ENCODE measurements at places on chromosomes 13 and 19. TPM values are rescaled to one million over a fixed set of nuclear protein-coding genes. Genes with fewer than 3 reads are reported as not detected.

The MCEMP1 gene
- not detected for total RNA-seq

The RPS28 gene
- 2,068 TPM for total RNA-seq

- DNase-seq = no peak
- H3K4me1 ChIP-seq = no peaks in the 10 kb centered on the region
- no peaks in the 10 kb centered on the region for H3K27me3 ChIP-seq
- no peak overlapping the region for H3K27ac ChIP-seq
Observed at GRCh38 chr13:59304596-59304995, 859.1 kb downstream of the DIAPH3 start.

- no peaks in the 10 kb centered on the region for H3K27me3 ChIP-seq
- no peak for DNase-seq
- H3K27ac ChIP-seq = peak overlapping the region; percentile 84
- H3K4me1 ChIP-seq = peaks cover 45% of the 10 kb centered on the region
- H3K36me3 ChIP-seq = peaks cover 48% of the 10 kb centered on the region
Observed at GRCh38 chr19:34366738-34367623, 2.0 kb downstream of the GPI start.

The ZNF765 gene
- total RNA-seq = 8.2 TPM

GRCh38 chr19:10074153-10074552 lies 12.0 kb upstream of the SHFL start:
- no peaks in the 10 kb centered on the region for H3K36me3 ChIP-seq
- peak; percentile 63 for DNase-seq
- no peak overlapping the region for H3K4me3 ChIP-seq
- no peaks in the 10 kb centered on the region for H3K4me1 ChIP-seq
- H3K27ac ChIP-seq = no peak overlapping the region
- no peaks in the 10 kb centered on the region for H3K27me3 ChIP-seq

GRCh38 chr19:5826531-5827341 lies 12.8 kb downstream of the FUT6 start:
- H3K27me3 ChIP-seq = no peaks in the 10 kb centered on the region
- H3K36me3 ChIP-seq = peaks cover 2% of the 10 kb centered on the region
- peak overlapping the region; percentile 65 for H3K4me3 ChIP-seq
- peak; percentile 44 for DNase-seq
- H3K4me1 ChIP-seq = peaks cover 4% of the 10 kb centered on the region
- H3K27ac ChIP-seq = peak overlapping the region; percentile 43

GRCh38 chr13:44690376-44690775 lies 114.2 kb upstream of the TSC22D1 start:
- H3K4me3 ChIP-seq = no peak overlapping the region
- DNase-seq = no peak
- peaks cover 13% of the 10 kb centered on the region for H3K27me3 ChIP-seq
- H3K27ac ChIP-seq = no peak overlapping the region

The GRIN2D gene
- 0.07 TPM for total RNA-seq

The KIR2DL1 gene
- not detected for total RNA-seq

The APLP1 gene
- total RNA-seq = 1.2 TPM

The ZNF442 gene
- total RNA-seq = 2.3 TPM

DNA sequence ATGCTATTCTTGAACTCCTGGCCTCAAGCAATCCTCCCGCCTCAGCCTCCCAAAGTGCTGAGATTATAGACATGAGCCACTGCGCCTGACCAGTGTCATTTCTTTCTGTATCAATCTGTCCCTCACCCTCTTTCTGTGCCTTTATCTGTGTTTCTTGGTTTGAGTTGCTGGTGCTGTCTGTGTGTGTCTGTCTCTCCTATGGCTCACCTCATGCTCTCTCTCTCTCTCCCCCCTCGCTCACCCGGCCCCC lies 9.9 kb downstream of the IRF2BP1 start:
- peaks cover 7% of the 10 kb centered on the region for H3K27me3 ChIP-seq
- H3K4me3 ChIP-seq = peak overlapping the region; percentile 10
- no peaks in the 10 kb centered on the region for H3K36me3 ChIP-seq
- no peak for DNase-seq
- peaks cover 23% of the 10 kb centered on the region for H3K4me1 ChIP-seq

The MIDN gene
- 54.6 TPM for total RNA-seq

GRCh38 chr13:29039212-29039611 lies 219.1 kb downstream of the MTUS2 start:
- H3K4me3 ChIP-seq = no peak overlapping the region
- no peak overlapping the region for H3K27ac ChIP-seq
- no peaks in the 10 kb centered on the region for H3K4me1 ChIP-seq
- DNase-seq = no peak
- H3K27me3 ChIP-seq = no peaks in the 10 kb centered on the region
- H3K36me3 ChIP-seq = no peaks in the 10 kb centered on the region

The GGN gene
- 1.2 TPM for total RNA-seq

The ZNF681 gene
- total RNA-seq = 3.9 TPM

The FFAR2 gene
- total RNA-seq = not detected

DNA sequence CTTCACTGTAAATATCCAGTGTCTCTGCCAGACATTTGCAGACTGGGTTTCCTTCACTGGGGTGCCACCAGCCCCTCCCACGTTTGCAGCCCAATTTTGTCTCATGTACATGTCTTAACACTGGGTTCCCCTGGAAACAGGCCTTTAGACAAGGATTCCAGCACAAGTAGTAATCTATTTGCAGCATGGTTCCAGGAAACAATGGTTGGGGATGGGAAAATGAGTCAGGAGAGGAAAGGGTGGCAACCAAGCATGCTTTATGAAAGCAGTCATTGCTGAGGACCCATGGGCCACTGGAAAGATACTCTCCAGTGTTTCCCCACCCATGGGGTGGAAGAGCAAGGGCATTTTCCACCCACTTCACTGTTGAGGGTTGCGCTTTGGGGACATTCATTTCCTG lies 53.6 kb upstream of the FARP1 start:
- no peaks in the 10 kb centered on the region for H3K4me1 ChIP-seq
- H3K4me3 ChIP-seq = no peak overlapping the region
- DNase-seq = no peak
- no peak overlapping the region for H3K27ac ChIP-seq
- H3K27me3 ChIP-seq = no peaks in the 10 kb centered on the region
- H3K36me3 ChIP-seq = no peaks in the 10 kb centered on the region

The CD79A gene
- 1.6 TPM for total RNA-seq

- H3K4me1 ChIP-seq = no peaks in the 10 kb centered on the region
- H3K27ac ChIP-seq = no peak overlapping the region
- H3K4me3 ChIP-seq = no peak overlapping the region
- no peaks in the 10 kb centered on the region for H3K36me3 ChIP-seq
- DNase-seq = no peak
Observed at GRCh38 chr13:33659466-33659865, 158.5 kb upstream of the RFC3 start.

DNA sequence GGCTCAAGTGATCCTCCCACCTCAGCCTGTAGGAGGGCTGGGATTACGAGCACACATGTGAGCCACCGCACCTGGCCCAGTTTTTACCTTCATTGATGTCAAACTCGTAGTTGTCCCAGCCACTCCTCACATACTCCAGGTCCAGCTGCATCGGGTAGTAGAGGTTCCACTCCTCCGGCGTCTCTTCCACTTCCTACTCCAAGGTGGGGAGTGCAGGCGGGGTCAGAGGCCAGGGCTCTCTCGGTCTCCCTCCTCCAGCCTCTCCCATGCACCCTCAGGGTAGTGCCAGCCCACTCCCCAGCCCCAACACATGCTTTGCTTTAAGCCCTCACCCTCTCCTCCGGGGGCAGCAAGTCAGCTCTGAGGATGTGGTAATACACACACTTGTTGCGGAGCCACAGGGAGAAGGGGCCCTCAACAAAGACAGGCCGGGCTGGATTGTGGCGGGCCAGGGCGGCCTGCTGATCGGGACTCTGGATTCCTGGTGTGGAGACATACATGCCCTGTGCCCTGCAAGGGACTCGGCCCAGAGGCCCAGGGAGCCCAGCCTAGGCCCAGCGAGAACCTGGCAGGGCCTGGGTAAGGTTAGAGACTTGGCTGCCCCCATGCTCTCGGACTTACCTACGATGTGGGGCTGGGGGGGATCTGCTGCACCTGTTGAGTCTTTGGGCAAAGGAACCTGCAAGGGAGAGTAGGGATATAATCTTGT lies 1.9 kb upstream of the ZNF653 start:
- no peak overlapping the region for H3K27ac ChIP-seq
- peak overlapping the region; percentile 16 for H3K4me3 ChIP-seq
- H3K36me3 ChIP-seq = peaks cover 11% of the 10 kb centered on the region
- H3K27me3 ChIP-seq = no peaks in the 10 kb centered on the region
- H3K4me1 ChIP-seq = peaks cover 14% of the 10 kb centered on the region

- no peaks in the 10 kb centered on the region for H3K27me3 ChIP-seq
- peak overlapping the region; percentile 90 for H3K4me3 ChIP-seq
- peaks cover 3% of the 10 kb centered on the region for H3K36me3 ChIP-seq
- peak overlapping the region; percentile 92 for H3K27ac ChIP-seq
- peaks cover 18% of the 10 kb centered on the region for H3K4me1 ChIP-seq
Observed at GRCh38 chr13:24922387-24922744, 158.4 kb downstream of the RNF17 start.

GRCh38 chr19:33818411-33818810 lies 21.7 kb downstream of the KCTD15 start:
- DNase-seq = no peak
- H3K27ac ChIP-seq = peak overlapping the region; percentile 51
- H3K4me1 ChIP-seq = peaks cover 19% of the 10 kb centered on the region

DNA sequence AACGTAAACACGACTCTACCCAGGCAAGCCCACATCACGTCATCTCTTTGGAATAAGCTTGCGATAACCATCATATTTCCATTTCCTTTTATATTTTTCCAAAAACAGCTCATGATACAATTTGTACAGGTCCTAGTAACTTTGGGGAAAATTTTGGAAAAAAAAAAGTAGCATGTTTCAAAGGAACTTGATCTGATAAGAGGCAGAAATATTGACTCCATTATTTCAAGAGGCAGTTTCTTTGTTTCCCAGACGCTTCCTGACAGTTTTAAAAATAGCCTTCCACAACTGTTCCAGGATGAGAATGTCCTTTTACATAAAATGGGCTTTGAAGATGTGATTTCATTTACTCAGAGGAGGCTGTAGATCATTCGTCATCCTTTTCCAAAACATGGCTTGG lies 23.1 kb downstream of the KLF2 start:
- no peak for DNase-seq
- H3K4me3 ChIP-seq = no peak overlapping the region
- no peaks in the 10 kb centered on the region for H3K36me3 ChIP-seq
- H3K4me1 ChIP-seq = peaks cover 19% of the 10 kb centered on the region
- H3K27ac ChIP-seq = no peak overlapping the region

DNA sequence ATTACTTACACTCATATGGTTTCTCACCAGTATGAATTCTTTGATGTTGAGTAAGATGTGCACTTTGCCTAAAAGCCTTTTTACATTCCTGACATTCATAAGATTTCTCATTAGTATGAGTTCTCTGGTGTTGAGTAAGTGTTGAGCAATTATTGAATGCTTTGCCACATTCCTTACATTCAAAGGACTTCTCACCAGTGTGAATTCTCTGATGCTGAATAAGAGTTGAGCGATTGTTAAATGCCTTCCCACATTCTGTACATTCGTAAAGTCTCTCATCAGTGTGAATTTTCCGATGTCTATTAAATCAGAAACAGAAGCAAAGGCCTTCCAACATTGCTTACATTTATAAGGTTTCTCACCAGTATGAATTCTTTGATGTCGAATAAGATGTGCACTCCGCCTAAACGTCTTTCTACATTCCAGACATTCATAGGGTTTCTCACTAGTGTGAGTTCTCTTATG lies 14.2 kb upstream of the ZFP30 start:
- no peak overlapping the region for H3K27ac ChIP-seq
- peaks cover 34% of the 10 kb centered on the region for H3K36me3 ChIP-seq

GRCh38 chr13:28650284-28650683 lies 8.6 kb upstream of the POMP start:
- no peaks in the 10 kb centered on the region for H3K27me3 ChIP-seq
- peaks cover 6% of the 10 kb centered on the region for H3K36me3 ChIP-seq
- no peak overlapping the region for H3K4me3 ChIP-seq
- H3K4me1 ChIP-seq = peaks cover 21% of the 10 kb centered on the region
- no peak overlapping the region for H3K27ac ChIP-seq

DNA sequence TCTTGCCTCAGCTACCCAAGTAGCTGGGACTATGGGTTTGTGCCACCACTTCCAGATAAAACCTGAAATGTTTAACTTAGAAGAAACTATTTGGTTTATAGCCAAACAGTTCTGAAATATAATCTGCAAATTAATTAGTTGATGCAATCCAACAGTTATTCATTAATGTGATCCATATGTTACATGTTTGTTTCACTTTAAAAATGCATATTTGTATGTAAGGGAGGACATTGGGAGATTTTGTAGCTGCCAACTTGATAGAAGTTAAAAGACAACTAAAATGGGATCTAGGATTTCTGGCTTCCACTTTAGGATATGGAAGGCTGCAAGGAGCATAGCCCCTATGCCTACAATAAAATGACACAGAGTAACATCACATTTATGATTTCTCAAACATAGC lies 532.5 kb upstream of the SLC10A2 start:
- no peak overlapping the region for H3K27ac ChIP-seq
- H3K4me1 ChIP-seq = no peaks in the 10 kb centered on the region
- no peaks in the 10 kb centered on the region for H3K36me3 ChIP-seq

GRCh38 chr13:66139250-66139649 lies 1090.9 kb downstream of the PCDH9 start:
- no peaks in the 10 kb centered on the region for H3K27me3 ChIP-seq
- H3K27ac ChIP-seq = no peak overlapping the region
- DNase-seq = no peak
- H3K4me1 ChIP-seq = no peaks in the 10 kb centered on the region
- H3K4me3 ChIP-seq = no peak overlapping the region

The WDFY2 gene
- total RNA-seq = 9.3 TPM

The CLEC17A gene
- total RNA-seq = 0.33 TPM

GRCh38 chr13:80577285-80577684 lies 236.4 kb upstream of the SPRY2 start:
- no peak overlapping the region for H3K27ac ChIP-seq
- H3K4me3 ChIP-seq = no peak overlapping the region
- DNase-seq = no peak
- no peaks in the 10 kb centered on the region for H3K4me1 ChIP-seq

GRCh38 chr13:112326821-112327370 lies 49.3 kb upstream of the SPACA7 start:
- no peaks in the 10 kb centered on the region for H3K36me3 ChIP-seq
- H3K27ac ChIP-seq = no peak overlapping the region
- no peaks in the 10 kb centered on the region for H3K4me1 ChIP-seq
- H3K4me3 ChIP-seq = no peak overlapping the region
- peaks cover 15% of the 10 kb centered on the region for H3K27me3 ChIP-seq

DNA sequence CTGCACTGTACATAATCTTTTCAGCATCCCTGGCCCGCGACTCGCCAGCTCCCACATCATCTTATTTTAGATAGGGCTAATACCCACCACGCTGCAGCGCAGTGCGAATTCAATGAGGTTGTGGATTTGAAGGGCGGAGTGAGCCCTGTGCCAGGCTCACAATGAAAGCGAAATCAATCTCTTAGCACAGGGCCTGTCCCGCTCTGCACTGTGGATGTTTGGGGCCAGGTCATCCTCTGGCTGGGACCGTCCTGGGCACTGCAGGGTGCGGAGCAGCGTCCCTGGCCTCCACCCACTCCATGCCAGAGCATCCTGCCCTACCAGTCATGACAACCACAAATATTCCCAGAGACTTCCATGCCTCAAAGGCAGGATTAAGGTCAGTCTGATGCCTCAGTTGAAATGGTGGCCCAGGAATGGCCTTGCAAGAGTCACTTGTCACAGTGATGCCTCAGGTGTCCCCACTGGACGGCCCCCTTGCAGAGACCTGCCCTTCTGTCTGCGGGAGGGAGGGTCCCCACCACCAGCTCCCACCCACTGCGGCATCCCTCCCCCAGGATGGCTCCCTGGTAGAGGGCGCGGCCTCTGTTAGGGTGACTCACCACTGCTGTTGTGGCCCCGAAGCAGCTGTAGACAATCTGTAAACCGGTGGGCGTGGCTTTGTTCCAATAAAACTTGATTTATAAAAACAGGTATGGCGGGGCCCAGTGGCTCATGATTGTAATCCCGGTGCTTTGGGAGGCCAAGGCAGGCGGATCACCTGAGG lies 5.6 kb downstream of the UHRF1 start:
- peaks cover 72% of the 10 kb centered on the region for H3K36me3 ChIP-seq
- no peaks in the 10 kb centered on the region for H3K27me3 ChIP-seq
- peaks cover 62% of the 10 kb centered on the region for H3K4me1 ChIP-seq
- peak overlapping the region; percentile 72 for H3K4me3 ChIP-seq
- H3K27ac ChIP-seq = peak overlapping the region; percentile 90

The UPK1A gene
- 1.0 TPM for total RNA-seq
